ENCODE measurements at places on chromosomes 16 and 17.

DNA sequence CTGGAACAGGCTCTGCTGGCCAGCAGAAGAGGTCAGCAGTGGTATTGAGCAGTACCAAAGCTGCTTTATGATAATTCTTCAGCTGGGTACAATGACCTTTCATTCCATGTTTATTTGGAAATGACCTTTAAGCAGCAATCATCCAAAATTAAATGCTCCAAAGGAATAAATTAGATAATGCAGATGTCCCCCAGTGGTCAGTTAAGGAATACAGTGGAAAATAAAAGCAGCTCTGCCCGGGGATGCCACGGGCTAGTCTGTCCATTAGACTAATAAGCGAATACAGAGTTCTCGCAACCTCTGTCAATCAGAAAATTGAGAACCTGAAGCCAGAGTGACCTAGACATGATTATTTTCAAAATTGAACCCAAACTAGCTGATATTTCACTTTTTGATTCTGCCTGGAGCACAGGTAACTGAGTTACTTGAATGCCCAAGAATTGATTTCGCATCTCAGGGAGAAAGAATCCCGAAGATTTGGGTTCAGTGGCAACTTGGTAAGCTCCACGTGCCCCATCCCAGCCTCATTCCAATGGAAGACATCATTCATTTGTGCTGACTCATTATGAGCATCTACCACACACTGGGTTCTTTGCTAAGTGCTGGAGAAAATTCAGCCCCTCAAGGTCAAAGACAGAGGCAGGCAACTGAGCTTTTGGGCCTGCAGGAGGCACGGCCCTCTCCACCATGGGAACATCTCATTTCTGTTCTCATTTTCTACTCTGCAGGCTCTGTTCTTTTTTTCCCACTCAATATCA is 34.4 kb upstream of the SLC39A11 start:
- DNase-seq = no peak

DNA sequence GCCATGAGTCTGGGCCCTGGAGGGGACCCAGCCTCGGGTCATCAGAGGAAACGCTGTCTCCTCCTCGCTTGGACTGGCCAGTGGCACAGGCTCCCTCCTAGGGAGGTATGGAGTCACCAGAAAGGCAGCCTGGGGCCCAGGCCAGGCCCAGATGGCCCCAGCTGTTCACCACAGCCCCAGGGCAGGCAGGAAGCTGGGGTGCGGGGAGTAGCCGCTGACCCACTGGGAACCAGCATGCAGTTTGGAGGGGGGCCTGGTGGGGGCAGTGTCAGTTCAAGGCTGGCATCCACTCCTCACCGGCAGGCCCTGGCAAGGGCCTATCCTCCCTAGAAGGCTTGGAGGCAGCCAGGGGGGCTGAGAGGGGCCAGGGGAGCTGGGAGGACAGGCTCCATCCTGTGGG is 48.8 kb downstream of the SDK2 start:
- DNase-seq = no peak

- DNase-seq = no peak
Measured at GRCh38 chr16:58615280-58615679, 14.3 kb downstream of the CNOT1 start.

GRCh38 chr16:19875900-19876299 is 8.7 kb downstream of the GPRC5B start:
- DNase-seq = no peak

DNA sequence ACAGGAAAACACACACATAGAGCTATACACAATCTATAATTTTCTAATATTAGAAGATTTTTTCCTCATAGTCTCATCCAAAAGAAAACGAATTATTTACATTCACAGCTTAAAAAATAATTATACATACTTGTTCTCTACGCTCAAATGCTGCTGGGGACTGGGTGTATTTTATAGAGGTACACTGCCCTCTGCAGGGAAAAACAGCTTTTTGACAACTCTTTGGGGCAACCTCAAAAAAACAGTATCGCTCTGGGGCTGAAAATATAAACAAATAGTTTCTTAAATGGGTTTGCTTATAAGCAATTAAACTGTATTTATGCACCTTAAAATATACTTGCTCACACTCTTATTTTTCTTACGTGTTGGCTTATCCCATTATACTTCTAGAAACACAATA is 261.8 kb upstream of the PSMD7 start:
- DNase-seq = peak; percentile 46

DNA sequence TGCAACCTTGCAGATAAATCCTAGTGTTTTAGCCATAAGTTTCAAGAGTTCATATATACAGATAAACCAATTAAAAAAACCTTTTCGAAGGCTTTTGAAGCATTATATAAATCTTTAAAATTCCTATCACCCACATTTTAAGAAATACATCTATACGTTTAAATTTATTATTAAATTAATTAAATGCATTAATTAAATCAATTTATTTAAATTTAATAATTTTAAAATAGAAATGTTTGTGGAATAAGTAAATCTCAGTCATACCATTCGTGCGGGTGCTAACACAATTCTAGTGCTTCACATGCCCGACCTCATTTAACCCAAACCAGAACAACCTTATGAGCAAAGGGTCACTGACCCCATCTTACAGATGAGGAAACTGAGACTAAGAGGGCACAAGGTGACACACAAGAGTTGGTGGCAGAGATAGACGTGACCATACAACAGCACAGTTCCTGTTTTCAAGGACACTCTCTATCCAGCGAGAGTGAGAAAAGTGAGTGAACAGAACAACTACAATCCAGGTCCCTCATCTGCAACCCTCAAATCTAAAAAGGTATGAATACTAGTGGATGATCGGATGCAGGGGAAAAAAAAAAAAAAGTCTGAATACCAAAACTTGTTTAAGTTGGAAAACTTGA is 1.4 kb downstream of the NSMCE1 start:
- DNase-seq = no peak

- DNase-seq = no peak
Measured at GRCh38 chr16:75086688-75087374, 29.7 kb downstream of the LDHD start.

GRCh38 chr16:53743149-53743566 is 39.2 kb downstream of the FTO start:
- DNase-seq = no peak

DNA sequence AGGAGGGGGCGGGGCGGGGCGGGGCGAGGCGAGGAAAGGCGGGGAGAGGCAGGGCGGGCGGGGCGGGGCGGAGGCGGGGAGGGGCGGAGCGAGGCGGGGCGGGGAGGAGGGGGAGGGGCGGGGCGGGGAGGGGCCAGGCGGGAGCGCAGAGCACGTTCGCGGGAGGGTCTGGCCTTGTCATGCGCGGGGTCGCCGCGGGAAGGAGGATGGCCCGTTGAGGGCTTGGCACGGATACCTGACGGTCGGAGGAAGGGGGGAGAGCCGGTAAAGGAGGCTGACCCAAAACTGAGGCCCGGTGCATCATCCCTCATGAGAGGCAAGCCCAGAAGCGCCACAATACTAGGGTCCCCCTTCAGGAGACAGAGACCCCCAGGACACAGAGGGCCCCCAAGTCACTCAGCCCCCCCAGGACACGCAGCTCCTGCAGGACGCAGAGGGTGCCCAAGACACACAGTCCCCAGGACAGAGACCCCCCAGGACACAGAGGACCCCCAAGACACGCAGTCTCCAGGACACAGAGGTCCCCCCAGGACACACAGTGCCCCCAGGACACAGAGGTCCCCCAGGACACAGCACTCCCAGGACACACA is 593 bp upstream of the WDR45B start:
- peak; percentile 41 for DNase-seq

- no peak for DNase-seq
Measured at GRCh38 chr16:54411544-54411943, 125.0 kb upstream of the IRX3 start.

GRCh38 chr16:31704138-31704537 is 169.5 kb upstream of the ZNF267 start:
- no peak for DNase-seq

- DNase-seq = no peak
Measured at GRCh38 chr17:22459953-22460350, 767.6 kb downstream of the KCNJ18 start.

GRCh38 chr17:78595135-78595810 is 18.1 kb upstream of the DNAH17 start:
- no peak for DNase-seq

GRCh38 chr17:66414561-66415175 is 112.3 kb downstream of the PRKCA start:
- DNase-seq = no peak

DNA sequence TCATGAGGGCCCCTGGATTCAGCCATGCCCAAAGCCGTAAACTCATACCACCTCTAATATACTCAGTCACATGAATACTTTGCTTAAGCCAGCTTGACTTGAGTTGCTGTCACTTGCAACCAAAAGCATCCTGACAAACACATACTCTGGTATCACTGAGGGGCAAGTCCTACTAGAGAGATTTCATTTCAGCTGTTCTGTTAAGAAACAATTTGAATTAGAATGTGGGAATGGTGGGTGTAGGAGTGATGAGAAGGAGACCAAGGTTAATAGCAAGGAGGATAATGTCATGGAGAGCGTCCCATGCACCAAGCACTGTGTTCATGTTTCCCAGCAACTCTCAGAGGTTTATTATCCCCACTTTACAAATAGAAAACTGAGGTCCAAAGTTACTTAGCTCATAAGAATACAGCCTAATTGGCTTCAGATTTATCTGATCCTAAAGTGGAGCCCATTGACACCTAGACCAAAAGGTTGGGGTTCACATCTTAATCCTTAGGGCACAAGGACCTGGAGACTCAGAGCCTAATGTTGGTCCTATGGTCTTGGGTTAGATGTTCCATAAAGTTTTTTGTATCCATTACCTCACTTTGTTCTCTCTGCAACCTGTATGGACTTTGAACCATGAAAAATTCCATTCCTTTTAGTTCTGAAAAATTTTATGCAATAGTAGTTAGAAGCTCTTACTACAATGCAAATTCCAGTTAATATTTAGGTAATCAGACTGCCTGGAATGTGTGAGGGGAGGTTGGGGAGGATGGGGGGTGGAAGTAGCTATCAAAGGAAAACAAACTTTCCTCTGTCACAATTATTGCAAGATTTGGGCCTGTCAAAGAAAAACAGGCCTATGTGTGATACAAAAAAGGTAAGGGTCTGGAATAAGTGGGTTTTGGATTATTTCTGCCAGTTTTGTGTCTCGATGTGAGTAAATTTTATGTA is 105.9 kb downstream of the IRX3 start:
- no peak for DNase-seq

GRCh38 chr17:74497471-74497870 is 31.0 kb downstream of the CD300A start:
- DNase-seq = no peak

DNA sequence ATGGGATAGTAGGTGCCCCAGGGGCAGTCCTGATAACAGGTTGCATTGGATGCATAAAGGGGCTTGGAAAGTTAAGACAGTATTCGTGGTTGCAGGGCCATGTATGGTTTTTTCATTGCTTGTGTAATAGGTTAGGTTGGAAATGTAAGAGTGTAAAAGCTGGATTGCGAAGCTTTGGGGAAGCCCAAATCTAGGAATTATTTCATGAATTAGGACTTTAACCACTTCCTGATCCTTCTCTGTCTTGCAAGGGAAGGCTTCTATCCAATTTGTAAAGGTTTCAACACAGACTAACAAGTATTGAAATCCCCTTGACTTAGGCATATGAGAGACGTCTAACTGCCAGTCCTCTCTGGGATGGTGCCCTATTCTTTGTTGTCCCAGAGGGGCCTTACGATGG is 7.8 kb upstream of the CCL17 start:
- DNase-seq = no peak

DNA sequence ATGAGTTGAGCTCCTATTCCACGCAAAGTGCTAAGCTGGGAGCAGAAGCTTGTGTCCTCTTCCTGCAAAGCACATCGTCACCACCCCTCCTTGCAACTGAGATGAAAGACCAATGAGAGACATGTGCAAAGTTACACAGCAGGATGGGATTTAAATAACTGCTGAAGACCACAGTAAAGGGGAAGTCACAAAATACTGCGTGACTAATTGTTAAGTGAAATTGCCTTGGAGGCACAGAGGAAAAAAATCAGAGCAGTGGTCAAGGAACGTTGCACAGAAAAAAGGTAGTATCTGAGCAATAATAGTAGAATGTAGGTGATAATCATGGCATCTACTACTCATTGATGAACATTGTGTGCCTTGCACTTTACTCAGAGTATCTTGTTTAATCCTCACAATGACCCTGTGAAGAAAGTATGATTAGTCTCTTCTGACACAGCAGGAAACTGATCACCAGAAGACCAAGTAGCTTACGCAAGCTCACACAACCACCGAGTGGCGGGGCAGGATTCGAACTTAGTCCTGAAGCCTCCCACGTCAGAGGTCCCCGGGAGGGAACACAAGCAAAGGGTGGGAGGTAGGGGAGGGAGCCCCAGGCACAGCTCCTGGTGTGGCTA is 15.4 kb upstream of the MYO18A start:
- no peak for DNase-seq

DNA sequence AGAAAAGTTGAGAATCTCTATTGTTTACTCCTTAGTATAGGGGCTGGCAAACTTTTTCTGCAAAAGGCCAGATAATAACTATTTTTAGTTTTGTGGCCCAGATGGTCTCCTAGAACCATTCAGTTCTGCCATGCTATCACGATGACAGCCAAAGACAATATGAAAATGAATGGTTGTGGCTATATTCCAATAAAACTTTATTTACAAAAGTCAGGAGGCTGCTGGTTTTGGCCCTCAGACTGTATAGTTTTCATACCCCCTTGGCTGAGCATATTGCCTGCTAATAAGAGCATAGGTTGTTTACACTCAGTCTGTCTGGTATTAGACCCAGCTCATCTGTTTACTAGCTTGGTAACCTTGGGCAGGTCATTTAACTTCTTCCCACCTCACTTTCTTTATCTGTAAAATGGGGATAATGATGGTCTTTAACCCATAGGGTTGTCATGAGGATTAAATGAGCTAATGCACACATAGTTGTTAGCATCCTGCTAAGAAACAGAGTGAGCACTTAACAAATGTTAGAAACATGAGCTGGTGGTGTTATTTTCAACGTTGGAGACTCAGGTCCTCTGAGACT is 156.3 kb downstream of the MSI2 start:
- peak; percentile 39 for DNase-seq

GRCh38 chr16:78485188-78485916 is 385.9 kb downstream of the WWOX start:
- no peak for DNase-seq

- DNase-seq = no peak
Measured at GRCh38 chr16:78980825-78981224, 619.7 kb downstream of the MAF start.

DNA sequence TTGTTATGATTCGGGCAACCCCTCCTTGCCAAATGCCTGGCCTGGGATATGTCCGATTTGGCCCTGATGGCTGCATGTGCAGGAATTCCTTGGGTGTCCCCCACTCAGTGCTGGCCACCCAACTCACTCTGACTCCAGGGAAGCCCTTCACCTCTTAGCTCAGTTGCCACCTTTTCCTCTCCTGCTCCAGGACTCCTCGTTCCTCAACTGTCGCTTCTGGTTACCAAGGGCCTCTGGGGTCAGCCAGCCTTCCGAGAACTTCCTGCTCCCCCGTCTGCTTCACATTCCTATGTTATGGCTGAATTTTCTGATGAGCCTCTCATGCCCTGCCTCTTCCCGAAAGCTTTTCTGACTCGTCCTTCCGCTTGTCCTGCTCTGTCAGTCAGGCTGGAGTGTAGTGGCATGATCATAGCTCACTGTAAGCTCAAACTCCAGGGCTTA is 63.5 kb downstream of the SPACA3 start:
- DNase-seq = no peak
